ENCODE measurements at places on chromosomes 12 and 14.

- DNase-seq: no peak
Observed at GRCh38 chr12:34163443-34163842, 141.1 kb downstream of the ALG10 start.

- DNase-seq: no peak
Observed at GRCh38 chr12:41325336-41325735, 137.2 kb downstream of the PDZRN4 start.

DNA sequence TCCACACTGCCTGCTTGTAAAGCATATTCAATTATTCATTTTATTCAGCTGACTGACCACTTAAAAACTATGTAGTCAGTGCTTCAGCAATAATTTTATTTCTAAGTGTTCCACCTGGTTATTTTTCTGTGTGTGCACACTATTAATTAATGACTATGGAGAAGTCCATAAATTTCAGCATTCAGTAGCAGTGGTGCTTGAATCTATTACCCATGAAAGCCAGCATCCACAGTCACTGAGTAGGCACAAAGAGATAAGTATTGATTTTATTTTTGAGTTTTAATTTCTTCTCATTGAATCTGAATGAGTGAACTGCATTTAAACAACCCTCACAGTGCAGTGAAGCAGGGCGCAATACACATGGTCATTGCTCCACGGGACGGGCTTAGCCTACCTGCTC lies 643.1 kb downstream of the GALC start:
- no peak for DNase-seq

- peak; percentile 8 for DNase-seq
Observed at GRCh38 chr14:86035882-86036281, 505.9 kb downstream of the FLRT2 start.

- no peak for DNase-seq
Observed at GRCh38 chr12:49903351-49903699, 375 bp downstream of the FAIM2 start.

DNA sequence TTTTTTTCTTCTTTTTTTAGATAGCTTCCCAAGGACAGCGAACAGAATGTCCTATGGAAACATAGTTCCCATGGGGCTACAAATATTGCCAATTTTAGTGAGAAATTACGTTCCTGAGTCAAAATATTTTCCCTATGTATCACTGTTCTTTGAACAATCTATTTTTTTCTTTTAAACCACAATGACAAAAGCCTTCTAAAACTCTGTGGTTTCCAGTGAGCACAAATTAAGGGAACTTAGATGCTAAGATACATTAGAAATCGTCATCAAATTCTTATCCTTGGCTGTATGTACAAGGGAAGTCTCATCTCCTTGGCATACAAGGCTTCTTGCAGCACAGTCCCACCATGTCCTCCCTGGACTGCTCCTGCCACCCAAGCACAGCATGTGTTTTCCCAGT lies 17.9 kb downstream of the CPM start:
- no peak for DNase-seq

- DNase-seq: no peak
Observed at GRCh38 chr12:6605421-6606330, 1.5 kb downstream of the CHD4 start.

DNA sequence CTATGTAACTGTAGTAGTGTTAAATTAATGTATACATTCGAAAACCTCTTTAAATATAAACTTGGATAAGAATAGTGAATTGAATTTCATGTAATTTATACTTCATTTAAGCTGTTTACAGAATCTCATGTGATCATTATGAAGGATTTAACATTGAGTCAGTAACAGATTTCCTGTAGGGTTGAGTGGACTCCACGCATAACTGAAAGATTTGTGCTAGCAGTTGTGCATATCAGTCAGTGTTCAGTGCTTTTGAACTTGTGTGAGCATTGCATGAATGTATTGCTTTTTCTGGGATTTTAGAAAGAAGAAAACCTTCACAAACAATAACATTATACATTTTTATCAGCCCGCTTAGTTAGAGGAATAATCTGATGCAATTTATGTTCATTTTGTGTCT lies 1435.3 kb downstream of the LRFN5 start:
- no peak for DNase-seq

DNA sequence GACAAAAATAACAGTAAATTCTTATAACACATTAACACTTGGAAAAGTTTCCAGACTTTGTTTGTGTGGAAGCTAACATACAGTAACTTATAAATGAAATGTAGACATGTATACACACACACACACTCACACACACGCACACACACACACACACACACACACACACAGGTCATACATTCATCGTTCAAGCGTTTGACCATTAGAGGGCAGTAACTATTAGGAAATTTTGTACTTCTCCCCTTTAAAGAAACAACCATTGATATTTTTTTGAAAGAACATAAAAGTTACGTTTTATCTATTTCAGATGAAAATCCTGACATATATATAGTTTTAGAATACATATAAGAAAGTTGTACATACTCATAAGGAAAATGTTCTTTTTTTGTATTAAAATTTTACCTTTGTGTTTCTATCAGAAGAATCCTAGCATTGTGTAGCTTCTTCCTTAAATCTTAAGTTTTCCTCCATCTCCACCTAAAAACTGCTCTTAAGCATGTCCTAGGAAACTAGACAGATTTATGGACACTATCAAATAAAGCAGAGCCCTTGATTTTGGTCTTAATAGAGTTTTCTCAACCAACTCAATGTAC lies 29.0 kb downstream of the PTPRQ start:
- DNase-seq: peak; percentile 15

DNA sequence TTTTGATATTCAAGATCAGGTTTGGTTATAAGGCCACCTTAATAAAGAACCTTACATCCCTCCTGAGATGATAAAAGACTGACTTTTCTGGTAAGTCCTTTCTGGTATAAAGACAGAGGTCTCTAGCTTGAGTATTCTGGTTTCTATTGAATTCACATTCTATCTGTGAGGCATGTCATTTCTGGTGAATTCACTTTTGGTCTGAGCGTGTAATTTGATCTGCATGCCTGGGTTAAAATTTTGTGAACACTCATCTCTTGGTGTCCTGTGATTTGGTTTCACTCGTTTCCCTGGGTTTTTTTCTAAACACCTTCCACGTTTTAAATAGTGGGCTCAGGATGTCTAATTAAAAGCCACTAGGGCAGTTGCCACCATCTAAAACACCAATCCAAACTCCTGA lies 12.2 kb downstream of the EIF5 start:
- no peak for DNase-seq

GRCh38 chr12:103757248-103757647 lies 83.8 kb downstream of the NT5DC3 start:
- no peak for DNase-seq

DNA sequence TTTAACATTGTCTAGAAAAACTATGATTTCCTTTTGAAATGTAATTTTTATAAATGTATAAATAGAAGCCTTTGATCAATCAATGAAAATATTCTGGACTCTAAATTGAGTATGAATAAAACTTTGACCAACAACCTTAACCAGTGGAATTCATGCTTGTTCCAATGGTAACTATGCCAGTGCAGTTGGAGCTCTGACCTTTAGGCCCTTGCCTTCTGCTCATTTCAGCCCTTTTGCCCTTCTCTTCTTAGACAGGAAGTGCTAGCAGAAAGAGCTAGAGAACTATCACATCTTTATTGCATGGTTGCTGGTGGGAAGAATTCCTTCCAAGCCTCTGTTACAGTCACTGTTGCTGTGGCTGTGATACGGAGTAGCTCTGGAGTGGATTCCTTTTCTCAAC lies 39.7 kb downstream of the TTC8 start:
- no peak for DNase-seq

DNA sequence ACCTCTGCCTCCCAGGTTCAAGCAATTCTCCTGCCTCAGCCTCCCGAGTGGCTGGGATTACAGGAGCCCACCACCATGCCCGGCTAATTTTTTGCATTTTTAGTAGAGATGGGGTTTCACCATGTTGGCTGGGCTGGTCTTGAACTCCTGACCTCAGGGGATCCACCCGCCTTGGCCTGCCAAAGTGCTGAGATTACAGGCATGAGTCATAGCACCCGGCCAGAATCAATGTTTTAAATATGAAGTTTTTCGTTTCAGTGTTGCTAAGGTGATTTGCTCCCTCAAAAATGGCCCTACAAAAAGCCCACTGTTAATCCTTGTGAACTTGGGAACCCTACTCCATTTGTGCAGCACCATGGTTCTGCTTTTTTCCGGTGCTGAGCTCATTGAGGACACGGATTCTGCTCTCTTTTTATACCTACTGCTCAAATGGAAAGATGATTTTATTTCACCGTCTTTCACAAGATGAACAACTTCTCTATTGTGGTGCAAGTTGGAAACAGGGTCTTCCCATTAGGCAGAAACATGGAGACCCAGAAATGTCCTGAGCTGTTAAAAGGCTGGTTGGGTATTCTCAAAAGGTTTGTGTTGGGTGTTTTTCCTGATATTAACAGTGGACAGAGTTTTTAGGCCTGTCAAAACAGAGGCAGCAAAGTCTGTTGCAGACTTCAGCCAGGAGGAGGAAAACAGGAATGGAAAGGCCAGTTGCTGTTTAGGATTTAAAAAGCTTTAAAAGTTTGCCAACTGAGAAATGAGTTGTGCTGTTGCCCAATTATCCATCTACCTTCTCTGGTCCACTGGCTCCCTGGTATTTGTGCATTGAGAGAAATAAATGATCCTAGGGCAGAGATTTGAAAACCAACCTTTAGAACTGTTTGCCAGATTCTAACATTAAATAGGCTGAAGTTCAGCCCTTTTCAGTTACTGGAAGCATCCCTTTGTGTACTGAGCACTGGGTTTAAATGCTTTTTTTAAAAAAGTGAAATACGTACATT lies 85.8 kb downstream of the ATP23 start:
- DNase-seq: no peak

DNA sequence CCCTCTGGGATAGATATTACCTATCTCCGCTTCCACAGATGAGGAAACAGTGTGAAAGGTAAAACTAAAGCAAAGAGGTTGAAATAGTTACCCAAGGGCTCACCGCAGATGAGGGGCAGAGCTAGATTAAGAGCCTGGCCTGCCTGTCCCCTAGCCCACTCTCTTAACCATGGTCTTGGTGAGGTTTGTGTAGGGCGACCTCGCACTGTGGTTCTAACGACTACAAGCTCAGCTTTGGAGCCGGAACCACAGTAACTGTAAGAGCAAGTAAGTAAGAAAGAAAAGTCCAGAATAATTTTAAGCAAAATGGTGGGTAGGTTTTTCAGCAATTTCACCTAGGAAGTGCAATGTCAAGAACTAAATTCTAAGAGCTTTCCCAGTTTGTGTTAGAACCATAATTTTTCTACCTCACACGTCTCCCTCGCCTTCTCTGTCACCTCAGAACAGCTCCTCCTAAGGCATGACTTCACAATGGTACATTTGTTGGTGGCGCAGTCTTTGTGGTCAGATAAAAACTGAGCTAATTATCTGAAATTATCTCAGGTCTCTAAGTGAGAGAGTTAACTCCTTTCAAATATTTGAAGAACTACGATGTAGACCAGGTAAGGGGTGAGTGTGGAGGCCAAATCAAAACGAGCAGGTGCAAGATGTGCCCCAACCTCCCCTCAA lies 64.8 kb downstream of the DAD1 start:
- no peak for DNase-seq

GRCh38 chr12:127888943-127889719 lies 377.8 kb upstream of the TMEM132C start:
- no peak for DNase-seq
